ENCODE measurements at places on chromosomes 4 and X.
A peak's percentile ranks its signal among the peaks of the same experiment; 100 is the strongest.

- no peak for DNase-seq
Observed at GRCh38 chrX:20374450-20374849, 107.7 kb upstream of the RPS6KA3 start.

- no peak for DNase-seq
Observed at GRCh38 chr4:98996056-98996764, 689 bp downstream of the METAP1 start.

DNA sequence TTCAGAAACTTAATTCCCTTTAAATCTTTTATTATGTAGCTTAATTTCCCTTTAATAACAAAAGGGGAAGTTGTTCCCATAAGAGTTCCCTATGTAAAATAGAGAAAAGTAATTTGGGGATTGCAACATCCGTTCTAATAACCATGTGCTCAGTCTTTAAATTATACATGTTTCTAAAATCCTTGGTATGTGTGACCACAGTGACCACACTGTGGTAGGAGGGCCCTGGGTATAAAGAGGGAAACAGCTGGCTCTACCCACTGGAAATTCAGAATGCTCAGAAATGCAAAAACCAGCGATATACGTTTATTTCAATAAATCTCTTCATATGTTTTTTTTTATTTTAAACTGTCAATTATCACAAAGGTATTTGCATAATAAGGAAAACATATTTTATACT, 219.1 kb downstream of the FGF13 start:
- no peak for DNase-seq

DNA sequence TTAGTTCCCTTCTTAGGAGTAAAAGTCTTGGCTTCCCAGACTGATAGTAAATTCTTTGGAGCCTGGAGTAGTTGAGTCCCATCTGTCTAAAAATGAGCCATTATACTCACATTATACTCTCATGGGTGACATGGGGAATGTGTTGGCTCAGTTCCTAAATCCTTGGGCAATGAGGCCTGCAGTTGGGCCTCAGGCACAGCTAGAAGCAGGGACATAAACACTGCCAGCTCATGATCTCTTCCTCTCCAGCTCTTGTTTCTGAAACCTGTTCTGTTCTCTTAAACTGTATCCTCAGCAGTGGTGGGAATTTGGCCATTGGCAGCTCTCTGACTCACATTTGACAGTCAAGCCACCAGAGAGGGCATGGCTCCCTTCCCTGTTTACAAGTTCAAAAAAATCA, 212.5 kb downstream of the SPATA18 start:
- no peak for DNase-seq

DNA sequence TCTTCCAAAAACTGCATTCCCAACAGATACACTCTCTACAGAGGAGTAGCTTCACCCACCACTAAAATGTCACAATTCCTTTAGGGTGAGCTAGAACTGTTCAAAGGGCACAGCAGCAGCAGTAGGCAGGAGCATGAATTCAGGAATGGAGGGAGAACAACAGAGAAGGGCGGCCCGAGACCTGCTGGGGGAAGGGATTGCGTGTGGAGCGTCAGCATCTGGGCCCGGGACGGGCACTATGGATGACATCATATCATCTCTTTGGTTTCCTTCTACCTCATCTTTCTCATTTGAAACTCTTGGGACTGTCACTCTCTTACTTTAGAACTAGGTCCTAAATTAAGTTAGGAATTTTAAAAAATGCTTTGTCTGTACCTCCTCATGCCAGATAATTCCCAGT, 95.0 kb downstream of the PHOX2B start:
- no peak for DNase-seq

DNA sequence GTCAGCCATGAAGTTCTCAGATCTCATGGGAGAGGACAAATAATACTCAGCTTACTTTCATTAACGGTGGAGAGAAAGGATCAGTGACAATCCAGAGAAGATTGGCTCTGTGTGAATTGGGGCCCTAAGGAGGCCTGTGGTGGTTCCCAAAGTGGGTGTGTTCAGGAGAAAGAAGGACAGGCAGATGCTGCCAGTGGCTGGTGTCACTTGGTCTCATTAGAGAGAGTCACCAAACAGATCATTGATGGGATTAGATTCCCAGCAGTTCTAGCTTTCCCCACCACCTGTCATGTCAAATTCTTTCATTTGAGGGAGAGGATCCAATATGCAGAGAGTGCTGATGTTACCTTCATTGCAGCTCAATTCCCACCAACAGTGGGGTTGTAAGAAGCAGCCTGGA, 8.0 kb downstream of the SMPX start:
- no peak for DNase-seq

- no peak for DNase-seq
Observed at GRCh38 chrX:105375816-105376215, 155.3 kb upstream of the TEX13A start.

- peak; percentile 18 for DNase-seq
Observed at GRCh38 chrX:42176789-42177188, 253.4 kb upstream of the CASK start.

GRCh38 chr4:139630991-139631390, 34.6 kb upstream of the MGST2 start:
- no peak for DNase-seq

GRCh38 chrX:148382983-148383382, 117.4 kb upstream of the AFF2 start:
- DNase-seq: no peak

DNA sequence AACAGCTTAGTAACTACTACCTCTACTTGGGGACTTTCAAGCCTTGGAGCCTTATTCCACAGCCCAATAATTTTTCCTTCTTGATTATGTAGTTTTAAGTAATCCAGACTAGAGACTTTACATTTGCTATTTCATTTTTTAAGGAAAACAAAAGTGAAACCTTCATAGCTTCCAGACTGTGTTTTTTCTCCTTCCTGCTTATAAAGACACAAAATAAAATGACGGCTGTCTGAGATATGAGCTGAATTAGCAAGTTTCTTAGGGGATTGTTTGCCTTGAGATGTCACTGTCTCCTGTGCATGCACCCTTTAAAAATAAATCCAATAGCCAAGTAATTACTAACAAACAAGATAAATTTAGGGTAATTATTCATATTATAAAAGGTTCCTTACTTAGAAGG, 78.8 kb upstream of the PACRGL start:
- DNase-seq: no peak

DNA sequence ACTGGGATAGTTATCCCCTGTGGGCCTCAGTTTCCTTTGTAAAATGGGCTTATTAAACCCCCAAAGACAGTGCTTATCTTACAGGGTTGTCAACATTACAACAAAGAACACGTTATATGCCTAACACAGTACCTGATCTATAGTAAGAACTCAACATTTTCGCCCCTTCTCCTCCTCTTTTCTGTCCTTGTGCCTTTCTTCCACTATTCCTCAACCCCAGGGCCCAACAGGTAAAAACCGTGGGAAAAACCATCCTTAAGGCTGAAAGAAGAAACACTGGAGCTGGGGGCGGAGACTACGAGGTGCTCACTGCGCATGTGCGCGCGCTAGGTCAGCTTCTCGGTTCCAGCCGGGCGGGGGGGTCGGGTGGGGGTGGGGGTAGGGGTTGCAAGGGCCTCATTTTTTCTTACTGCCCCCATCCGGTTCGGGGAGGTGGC, 426 bp upstream of the XIAP start:
- peak; percentile 65 for DNase-seq

GRCh38 chr4:146336410-146336807, 122.1 kb downstream of the REELD1 start:
- no peak for DNase-seq

GRCh38 chr4:174561560-174561959, 39.3 kb upstream of the HPGD start:
- no peak for DNase-seq

- DNase-seq: no peak
Observed at GRCh38 chrX:110402850-110403221, 44.2 kb downstream of the RTL9 start.

GRCh38 chrX:9555354-9555753, 90.5 kb downstream of the TBL1X start:
- DNase-seq: no peak

DNA sequence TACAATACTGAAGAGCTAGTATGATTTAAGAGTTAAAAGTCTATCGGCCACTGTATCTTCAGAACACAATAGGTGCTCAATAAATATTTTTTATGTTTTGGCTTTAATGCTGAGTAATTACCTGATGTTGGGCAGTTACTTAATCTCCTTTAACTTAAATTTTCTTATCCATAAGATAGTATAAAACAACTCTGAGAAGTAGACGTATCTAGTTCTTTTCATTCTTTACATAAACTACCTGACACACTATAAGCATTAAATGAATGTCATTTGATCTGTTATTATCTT, 22.9 kb downstream of the ELF2 start:
- no peak for DNase-seq

GRCh38 chr4:4803216-4803911, 56.1 kb upstream of the MSX1 start:
- DNase-seq: no peak

- DNase-seq: no peak
Observed at GRCh38 chr4:168451744-168452390, 28.4 kb downstream of the DDX60L start.

GRCh38 chr4:182536221-182536811, 293.1 kb downstream of the TENM3 start:
- DNase-seq: no peak

GRCh38 chrX:2608638-2609430, 82.3 kb upstream of the CD99 start:
- DNase-seq: peak; percentile 71

- DNase-seq: no peak
Observed at GRCh38 chrX:23782455-23782854, 518 bp upstream of the SAT1 start.

DNA sequence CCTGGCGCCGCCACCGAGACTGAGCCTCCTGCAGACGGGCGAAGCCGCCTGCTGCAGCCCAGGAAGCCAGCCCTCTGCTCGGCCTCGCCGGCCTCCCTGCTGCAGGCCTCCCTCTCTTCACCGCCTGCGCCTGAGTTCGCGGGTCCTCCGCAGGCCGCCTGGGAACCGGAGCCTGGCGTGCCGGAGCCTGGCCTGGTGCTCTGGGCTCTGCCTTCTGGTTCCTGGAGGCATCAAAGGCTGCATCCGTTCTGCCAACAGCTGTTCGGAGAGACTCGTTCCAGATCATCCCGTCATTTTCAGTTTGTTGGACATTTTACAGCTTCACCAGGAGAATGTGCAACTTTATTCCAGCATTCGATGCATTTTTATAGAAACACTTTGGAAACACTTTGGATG, 178.0 kb downstream of the DCLK2 start:
- no peak for DNase-seq

DNA sequence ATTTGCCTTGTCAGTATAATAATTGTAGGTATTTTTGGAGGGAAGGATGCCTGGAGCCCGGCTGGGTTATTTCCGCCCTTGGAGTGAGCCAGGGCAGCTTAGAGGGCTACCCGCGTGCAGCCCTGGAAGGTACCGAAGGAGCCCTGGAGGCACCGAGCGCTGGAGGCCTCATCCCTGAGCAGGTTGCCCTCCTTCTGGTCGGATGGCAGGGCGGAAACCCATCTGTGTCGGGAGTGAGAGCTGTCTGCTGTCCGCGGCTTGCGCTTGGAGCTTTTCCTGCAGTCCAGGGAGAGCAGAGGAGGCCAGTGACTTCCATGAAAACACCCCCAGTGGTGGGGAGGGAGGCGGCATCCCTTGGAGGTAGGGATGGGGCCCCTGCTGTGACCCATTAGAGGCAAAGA, 122.1 kb downstream of the TBL1X start:
- DNase-seq: peak; percentile 19

DNA sequence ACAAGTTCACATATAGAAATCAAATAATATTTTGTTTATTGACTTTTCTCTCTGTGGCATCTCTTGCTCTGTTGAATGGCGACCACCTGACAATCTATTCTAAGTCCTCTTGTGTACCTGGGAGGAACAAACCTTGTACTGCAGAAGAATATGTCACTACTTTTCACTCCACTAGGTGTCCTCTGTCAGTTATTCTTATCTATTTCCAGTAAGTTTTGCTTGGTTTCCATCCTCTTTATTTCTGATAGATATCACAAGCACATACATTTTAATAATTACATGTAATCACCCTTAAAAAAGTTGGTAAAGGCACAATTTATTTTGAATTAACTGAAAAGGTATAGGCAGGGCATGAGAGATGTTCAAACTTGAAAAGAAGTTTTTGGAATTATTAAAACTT, 238.4 kb downstream of the SNCA start:
- no peak for DNase-seq

DNA sequence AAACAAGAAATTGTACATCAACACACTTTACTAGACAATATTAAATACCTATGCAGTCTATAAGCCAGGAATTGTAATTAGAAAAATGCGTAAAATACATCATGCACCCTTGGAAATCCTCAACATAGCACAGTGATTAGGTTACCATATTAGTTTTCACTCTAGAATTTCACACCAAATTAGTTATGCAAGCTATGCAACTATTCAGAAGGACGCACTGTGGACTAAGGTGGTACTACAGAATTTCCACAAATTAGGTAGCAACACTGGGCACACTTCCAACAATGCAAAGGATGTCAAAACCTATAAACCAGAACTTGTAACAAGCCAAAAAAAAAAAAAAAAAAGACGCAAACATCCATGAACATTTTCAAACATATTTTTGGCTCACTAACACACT, 71.1 kb upstream of the ZCCHC13 start:
- no peak for DNase-seq
